Natural killer cell treated with Interleukin-12 subunit alpha and Interleukin-12 subunit beta and Interleukin-15 and Interleukin-18, amount 100 ng/mL, for 72 hours (primary cell): ENCODE measurements at places on chromosomes 3 and 15. TPM values are rescaled to one million over a fixed set of nuclear protein-coding genes. Genes with fewer than 3 reads are reported as not detected.

The CCPG1 gene
- total RNA-seq = 36.9 TPM

The CTDSPL gene
- 1.3 TPM for total RNA-seq

The SLC9C1 gene
- total RNA-seq = not detected

The GNAT1 gene
- not detected for total RNA-seq

The GPR62 gene
- total RNA-seq = not detected

The TMC3 gene
- not detected for total RNA-seq
